ENCODE measurements at places on chromosomes 2 and 18. TPM values are rescaled to one million over a fixed set of nuclear protein-coding genes. Genes with fewer than 3 reads are reported as not detected.

DNA sequence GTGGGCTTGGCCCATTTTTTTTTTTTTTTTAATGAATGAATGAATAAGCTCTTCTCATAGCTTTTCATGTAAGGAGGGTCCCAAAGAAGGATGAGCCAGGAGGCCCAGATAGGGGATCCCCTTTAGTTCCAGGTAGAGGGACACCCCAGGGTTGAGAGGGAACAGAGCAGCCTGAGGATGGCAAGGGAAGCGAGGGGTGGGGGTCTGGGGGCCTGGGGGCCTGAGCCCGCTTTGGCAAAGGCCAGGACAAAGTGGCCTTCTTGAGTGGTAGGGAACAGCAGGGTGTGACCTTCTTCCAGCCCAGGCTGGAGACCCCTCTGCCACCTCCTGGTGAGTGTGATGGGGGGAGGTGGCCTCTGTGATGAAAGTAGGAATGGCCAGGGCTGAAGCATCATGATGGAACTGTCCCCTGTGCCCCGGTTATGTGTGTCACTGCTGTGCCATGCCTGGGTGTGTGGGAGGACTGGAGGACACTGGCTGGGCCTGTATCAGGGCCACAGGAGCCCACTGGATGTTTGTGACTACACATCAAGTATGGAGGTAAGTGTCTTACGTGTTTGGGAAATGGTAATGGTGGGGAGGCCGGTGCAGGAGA is 263.5 kb upstream of the HDAC4 start:
- no peaks in the 10 kb centered on the region for H3K36me3 ChIP-seq
- peaks cover 6% of the 10 kb centered on the region for H3K4me1 ChIP-seq
- H3K4me3 ChIP-seq: no peak overlapping the region
- peak; percentile 28 for DNase-seq
- H3K27me3 ChIP-seq: peaks cover 15% of the 10 kb centered on the region

Gene VIT
- total RNA-seq: 0.31 TPM

- no peaks in the 10 kb centered on the region for H3K27me3 ChIP-seq
- no peak overlapping the region for H3K27ac ChIP-seq
- H3K36me3 ChIP-seq: no peaks in the 10 kb centered on the region
Observed at GRCh38 chr18:45496741-45497140, 118.5 kb upstream of the SLC14A2 start.

- DNase-seq: no peak
- no peak overlapping the region for H3K4me3 ChIP-seq
- H3K27ac ChIP-seq: no peak overlapping the region
Observed at GRCh38 chr2:159728629-159729028, 16.3 kb downstream of the MARCHF7 start.

GRCh38 chr2:235543128-235543750 is 49.4 kb downstream of the AGAP1 start:
- no peak overlapping the region for H3K4me3 ChIP-seq
- no peaks in the 10 kb centered on the region for H3K27me3 ChIP-seq
- H3K27ac ChIP-seq: no peak overlapping the region
- no peaks in the 10 kb centered on the region for H3K36me3 ChIP-seq
- H3K4me1 ChIP-seq: no peaks in the 10 kb centered on the region
- no peak for DNase-seq

Gene SULT1C4
- total RNA-seq: 1.7 TPM

GRCh38 chr2:74892609-74893008 is 58.7 kb downstream of the HK2 start:
- no peaks in the 10 kb centered on the region for H3K27me3 ChIP-seq
- H3K4me3 ChIP-seq: no peak overlapping the region
- DNase-seq: no peak
- H3K4me1 ChIP-seq: peaks cover 76% of the 10 kb centered on the region

Gene GLI2
- 20.0 TPM for total RNA-seq

Gene DLGAP1
- total RNA-seq: not detected

Gene IGFBP2
- total RNA-seq: 0.60 TPM

DNA sequence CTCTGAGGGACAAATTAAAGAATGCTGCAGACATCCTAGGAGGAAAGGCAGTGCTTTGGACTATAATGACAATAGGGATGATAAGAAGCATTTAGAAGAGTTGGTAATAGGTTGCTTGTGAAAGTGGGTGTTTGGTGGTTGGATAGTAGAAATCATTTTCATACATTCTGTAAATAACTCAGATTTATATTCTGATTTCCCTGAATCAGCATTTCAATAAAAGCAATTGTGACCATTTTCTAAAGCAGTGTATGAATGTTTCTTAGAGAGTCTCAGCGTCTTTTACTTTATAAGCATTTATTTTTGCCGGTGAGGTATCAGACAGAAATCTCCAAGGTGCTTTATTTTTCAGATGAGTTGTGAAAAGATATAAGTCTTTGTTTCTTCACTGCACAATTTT is 1099.0 kb upstream of the LRRTM1 start:
- H3K4me3 ChIP-seq: no peak overlapping the region
- no peaks in the 10 kb centered on the region for H3K4me1 ChIP-seq
- no peak overlapping the region for H3K27ac ChIP-seq
- no peak for DNase-seq
- no peaks in the 10 kb centered on the region for H3K27me3 ChIP-seq

DNA sequence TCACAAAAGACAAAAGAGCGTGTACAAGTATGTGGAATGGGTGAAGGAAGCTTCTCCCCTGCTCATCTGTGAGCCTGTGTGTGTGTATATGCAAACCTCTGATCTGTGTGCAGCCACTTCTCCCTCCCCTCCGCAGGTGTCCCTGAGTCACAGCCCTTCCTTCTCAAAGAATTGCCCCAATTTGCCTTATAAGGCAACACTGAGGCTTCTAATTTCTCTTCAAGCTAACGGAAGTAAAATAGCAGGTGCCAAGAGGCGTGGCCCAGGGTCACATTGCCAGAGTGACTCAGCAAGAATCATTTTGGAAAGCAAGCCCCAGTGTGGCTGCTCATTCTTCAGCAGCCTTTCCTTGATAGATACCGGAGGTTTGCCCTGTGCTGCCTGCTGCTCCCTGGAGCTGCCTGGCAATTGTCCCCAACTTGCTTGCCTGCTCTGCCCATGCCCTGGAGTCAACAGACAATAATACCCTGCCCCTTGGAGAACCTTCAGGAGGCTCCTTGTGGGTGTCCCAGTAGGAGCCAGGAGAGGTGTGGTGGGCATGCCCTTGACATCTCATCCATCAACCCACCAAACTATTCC is 37.3 kb upstream of the BMP10 start:
- no peaks in the 10 kb centered on the region for H3K27me3 ChIP-seq
- H3K36me3 ChIP-seq: no peaks in the 10 kb centered on the region
- peaks cover 12% of the 10 kb centered on the region for H3K4me1 ChIP-seq
- H3K4me3 ChIP-seq: no peak overlapping the region
- no peak overlapping the region for H3K27ac ChIP-seq

DNA sequence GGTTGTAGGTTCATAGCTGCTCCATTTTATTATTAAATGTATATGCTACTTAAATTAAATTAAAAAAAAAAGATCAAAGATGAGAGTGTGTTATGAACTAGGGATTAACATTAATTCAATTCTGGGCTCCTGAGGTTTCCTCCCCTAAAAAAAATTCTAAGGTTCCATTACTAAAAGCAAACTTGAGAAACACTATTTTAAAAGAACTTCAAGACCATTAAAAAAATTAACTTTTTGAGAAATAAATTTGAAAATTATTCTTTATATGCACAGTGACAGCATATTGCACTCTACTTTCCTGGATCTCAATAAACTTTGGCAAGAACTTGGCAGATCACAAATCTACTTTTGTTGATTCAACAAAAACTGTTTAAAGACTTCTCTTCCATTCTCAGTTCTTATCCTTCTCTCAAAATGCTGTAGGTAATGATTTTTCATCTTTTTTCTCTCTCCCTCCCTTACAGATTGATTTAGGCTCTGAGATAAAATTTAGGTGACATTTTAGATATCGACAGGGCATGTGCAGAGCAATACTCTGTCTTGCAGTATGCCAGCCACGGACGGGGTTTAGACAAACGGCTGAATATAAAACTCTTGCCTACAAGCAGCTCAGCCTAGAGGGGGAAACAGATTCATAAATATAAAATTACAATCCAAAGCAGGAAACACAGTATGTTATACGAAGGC is 592 bp upstream of the MARS2 start:
- peaks cover 24% of the 10 kb centered on the region for H3K4me1 ChIP-seq
- peak; percentile 79 for DNase-seq
- H3K27me3 ChIP-seq: no peaks in the 10 kb centered on the region

DNA sequence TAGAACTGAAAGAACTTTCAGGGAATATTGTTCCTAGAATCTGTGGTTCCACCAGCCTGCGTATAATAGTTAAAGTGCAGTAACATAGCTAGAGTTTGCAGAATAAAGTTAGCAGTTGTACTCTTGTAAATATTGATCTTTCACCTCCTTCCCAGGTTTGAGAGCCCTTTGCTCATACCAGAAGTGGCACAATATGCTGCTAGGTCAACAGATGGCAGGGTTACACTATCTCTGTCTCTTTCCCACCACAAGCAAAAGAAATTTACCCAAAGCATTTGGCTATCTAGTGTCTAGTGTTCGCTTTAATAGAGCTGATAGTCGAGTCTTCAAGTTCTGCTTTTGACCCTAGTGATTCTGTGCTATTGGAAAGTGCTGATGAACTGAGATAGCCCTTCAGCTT is 119.0 kb upstream of the KLHL14 start:
- no peak overlapping the region for H3K4me3 ChIP-seq
- H3K36me3 ChIP-seq: no peaks in the 10 kb centered on the region
- H3K4me1 ChIP-seq: no peaks in the 10 kb centered on the region
- H3K27ac ChIP-seq: no peak overlapping the region

Gene ATG4B
- total RNA-seq: 105 TPM

DNA sequence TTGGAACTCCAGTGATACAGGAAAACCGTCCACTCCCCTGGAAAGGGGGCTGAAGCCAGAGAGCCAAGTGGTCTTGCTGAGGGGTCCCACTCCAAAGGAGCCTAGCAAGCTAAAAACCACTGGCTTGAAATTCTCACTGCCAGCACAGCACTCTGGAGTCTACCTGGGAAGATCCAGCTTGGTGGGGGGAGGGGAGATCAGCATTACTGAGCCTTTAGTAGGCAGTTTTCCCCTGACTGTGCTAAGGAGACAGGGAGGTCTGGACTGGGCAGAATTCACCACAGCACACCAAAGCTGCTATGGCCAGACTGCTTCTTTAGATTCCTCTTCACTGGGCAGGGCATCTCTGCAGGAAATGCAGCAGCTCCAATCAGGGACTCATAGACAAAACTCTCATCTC is 510.7 kb upstream of the LRRTM1 start:
- no peak for DNase-seq
- no peaks in the 10 kb centered on the region for H3K36me3 ChIP-seq
- H3K27ac ChIP-seq: no peak overlapping the region
- H3K4me1 ChIP-seq: no peaks in the 10 kb centered on the region

GRCh38 chr2:215104226-215104625 is 34.2 kb downstream of the ABCA12 start:
- H3K36me3 ChIP-seq: no peaks in the 10 kb centered on the region
- no peak overlapping the region for H3K4me3 ChIP-seq
- no peaks in the 10 kb centered on the region for H3K4me1 ChIP-seq
- H3K27ac ChIP-seq: no peak overlapping the region
- H3K27me3 ChIP-seq: no peaks in the 10 kb centered on the region
- DNase-seq: no peak

Gene RSAD2
- total RNA-seq: not detected

DNA sequence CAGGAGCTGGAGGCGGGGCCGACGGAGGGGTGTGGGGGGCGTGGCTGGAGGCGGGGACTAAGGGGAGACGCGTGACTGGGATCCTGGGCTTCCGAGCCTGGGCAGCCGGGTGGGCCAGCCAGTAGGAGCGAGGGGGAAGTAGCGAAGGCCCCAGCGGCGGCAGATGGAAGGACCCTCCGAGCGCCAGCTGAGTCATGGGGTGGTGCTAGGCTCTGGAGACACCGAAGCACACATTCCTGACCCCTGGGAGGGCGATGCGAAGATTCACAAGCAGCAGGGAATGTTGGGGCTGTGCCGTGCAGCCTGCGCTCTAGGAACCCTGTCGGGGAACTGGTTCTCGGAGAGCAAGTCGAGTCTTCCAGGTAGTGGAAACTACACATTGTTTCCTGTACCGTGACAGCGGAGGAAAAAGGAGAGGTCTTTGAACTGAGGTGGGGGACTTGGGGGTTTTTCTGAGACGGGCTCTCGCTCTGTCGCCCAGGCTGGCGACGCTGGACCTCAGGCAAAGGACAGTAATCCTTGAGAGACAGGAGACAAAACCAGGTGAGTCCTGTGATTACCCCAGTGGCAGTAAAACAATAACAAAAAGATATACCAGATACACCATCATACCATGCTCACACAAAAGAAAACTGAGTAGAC is 650 bp upstream of the AFG3L2 start:
- H3K27me3 ChIP-seq: no peaks in the 10 kb centered on the region
- DNase-seq: no peak
- peak overlapping the region; percentile 39 for H3K4me3 ChIP-seq

GRCh38 chr2:29606104-29607037 is 315.0 kb downstream of the ALK start:
- no peaks in the 10 kb centered on the region for H3K36me3 ChIP-seq
- peak overlapping the region; percentile 87 for H3K27ac ChIP-seq
- H3K4me3 ChIP-seq: no peak overlapping the region
- no peaks in the 10 kb centered on the region for H3K27me3 ChIP-seq
- peaks cover 17% of the 10 kb centered on the region for H3K4me1 ChIP-seq
- DNase-seq: peak; percentile 51

Gene AMER3
- not detected for total RNA-seq

DNA sequence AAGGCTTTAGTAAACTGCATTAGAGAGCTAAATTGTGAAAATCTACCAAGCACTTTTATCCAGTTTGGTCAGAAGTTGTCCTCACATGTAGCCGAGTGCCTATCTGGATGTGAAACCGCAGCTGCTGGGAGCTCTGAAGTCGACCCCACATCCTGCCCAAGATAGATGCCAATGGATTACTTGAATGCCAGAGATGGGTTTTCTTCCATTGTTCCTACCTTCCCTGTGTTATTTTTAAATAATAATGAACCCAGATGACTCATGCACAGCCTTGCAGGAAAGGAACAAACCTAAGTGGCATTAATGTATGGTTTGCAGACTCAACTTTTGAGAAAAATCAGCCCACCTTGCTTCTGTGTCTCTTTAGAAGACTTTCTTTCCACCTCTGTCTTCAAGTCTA is 408.5 kb downstream of the FBXO15 start:
- H3K27me3 ChIP-seq: no peaks in the 10 kb centered on the region
- H3K4me1 ChIP-seq: no peaks in the 10 kb centered on the region
- no peaks in the 10 kb centered on the region for H3K36me3 ChIP-seq
- DNase-seq: peak; percentile 34
- H3K27ac ChIP-seq: no peak overlapping the region

Gene SAG
- not detected for total RNA-seq

- no peak overlapping the region for H3K4me3 ChIP-seq
- no peaks in the 10 kb centered on the region for H3K36me3 ChIP-seq
- peak; percentile 35 for DNase-seq
- H3K4me1 ChIP-seq: peaks cover 11% of the 10 kb centered on the region
Observed at GRCh38 chr2:239930378-239930777, 94.8 kb downstream of the NDUFA10 start.

Gene SOS1
- total RNA-seq: 16.2 TPM
